ENCODE measurements at places on chromosomes 4 and X.

DNA sequence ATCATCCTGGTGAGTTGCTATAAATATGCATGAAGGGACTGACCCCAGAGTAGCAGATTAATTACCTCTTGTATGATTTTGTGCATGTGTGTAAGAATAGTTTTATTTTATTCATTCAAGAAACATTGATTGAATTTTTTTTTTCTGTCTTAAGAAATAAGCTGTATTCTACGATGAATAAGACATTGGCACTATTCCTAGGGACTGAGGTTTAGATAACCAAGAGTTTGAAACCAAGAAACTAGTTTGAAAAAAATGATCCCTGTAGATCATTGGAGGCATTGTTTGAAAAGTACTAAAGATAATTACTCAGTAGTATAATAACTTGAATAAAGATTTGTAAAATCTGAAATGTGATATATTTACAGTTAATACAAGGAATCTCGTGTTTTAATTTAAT lies 1086.9 kb downstream of the PCDH7 start:
- no peak for DNase-seq

DNA sequence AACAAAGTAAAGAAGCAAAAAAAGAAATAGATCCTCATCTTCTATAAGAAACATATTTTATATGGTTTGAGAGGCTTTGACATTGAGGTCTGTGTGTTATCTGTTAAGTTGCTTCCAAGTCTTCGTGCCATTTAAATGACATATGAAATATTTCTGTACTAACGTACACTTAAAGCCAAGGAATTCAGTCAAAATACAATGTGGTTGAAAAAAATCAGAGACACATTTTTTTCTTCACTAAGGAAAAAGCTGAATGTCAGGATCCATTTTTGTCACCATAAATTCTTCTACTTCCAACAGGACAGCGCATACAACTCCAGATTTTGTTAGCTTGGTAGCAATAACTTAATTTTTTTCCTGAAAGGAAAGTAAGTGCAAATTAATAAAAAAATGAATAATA lies 168.5 kb downstream of the FAT4 start:
- no peak for DNase-seq

- DNase-seq, result no peak
Observed at GRCh38 chr4:159013692-159014091, 89.2 kb upstream of the RAPGEF2 start.

- no peak for DNase-seq
Observed at GRCh38 chr4:176229645-176230044, 34.3 kb upstream of the SPATA4 start.

DNA sequence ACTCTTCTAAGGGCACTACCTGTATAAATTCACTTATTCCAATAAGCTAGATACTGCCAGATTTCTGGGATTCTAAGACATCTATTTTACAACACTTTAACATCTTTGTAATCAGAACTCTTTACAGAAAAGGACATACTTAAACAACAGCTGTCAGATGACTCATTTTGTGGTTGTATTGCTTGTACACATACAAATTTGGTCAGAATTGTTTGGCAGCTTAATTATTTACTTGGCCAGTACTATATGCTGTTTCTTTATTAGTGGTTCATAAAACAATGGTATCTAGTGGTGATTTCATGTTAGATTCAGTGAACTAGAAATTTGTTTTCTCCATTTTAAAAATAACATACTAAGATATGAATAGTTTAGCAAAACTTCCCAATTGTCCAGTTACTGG lies 27.2 kb downstream of the PALLD start:
- DNase-seq, result no peak

DNA sequence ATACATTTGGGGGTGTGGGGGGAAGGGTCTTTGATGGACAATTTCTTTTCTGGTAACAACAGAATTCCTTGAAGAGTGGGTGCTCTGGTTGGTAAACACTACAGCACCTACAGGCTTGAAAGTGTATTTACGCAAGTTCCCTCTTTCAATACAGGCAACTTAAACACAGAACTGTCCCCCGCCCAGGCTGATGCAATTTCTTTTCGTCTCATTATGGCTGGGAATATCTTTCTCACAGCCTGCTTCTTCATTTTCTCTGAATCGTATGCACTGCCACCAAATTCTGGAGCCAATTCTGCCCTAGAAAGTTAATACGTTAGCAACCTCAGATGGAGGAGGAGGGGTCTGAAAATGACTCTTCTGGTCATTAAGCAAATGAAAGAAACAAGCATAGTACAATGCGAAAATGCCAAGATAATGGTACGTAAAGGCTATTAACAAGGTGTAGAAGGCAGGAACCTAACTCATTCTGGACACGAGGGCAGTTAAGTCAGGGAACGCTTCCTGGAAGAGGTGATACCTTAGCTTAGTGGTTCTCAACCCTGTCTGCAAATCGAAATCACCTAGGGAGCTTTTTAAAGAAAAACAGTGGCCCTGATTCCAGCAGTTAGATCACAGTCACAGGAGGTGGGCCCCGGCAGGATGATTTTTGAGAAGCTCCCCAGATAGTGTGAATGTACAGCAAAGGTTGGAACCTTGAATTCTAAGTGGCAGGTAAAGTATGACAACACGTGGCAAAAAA lies 1.0 kb downstream of the AGA start:
- DNase-seq, result no peak

DNA sequence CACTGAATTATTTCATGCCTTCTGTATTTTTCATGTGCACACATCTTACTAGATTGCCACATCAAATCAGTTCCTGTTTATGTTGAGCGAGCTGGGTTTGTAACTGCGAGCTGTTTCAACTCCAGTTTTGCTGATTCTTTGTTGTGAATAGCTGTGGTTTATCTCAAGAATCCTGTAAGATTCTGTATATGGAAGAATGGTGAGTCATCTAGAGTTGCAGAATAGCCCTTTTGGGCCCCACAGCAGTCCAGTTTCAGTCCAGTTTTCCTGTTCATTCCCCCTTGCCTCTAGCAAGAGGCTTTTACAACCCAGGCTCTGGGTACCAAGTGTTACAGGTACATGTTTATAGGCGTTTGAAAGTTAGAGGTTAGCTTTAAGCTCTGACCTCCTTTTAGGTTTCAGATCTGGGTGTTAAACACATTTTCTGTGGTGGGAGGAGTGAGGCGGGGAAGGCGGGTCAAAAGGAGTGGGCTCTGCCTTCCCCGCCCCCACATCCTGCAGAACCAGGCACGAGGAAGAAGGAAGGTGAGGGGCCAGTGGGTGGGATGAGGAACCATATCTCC lies 32.7 kb downstream of the TBC1D14 start:
- DNase-seq, result peak; percentile 41

- DNase-seq, result no peak
Observed at GRCh38 chr4:78642934-78643333, 91.4 kb downstream of the ANXA3 start.

GRCh38 chr4:183905081-183905592 lies at the start of gene STOX2:
Gene STOX2 (plus strand): TSS chr4:183905307. CDS start chr4:183906791, 1,484 bp downstream.
- DNase-seq, result no peak

GRCh38 chrX:19810006-19810774 lies 77.2 kb downstream of the SH3KBP1 start:
- DNase-seq, result no peak

DNA sequence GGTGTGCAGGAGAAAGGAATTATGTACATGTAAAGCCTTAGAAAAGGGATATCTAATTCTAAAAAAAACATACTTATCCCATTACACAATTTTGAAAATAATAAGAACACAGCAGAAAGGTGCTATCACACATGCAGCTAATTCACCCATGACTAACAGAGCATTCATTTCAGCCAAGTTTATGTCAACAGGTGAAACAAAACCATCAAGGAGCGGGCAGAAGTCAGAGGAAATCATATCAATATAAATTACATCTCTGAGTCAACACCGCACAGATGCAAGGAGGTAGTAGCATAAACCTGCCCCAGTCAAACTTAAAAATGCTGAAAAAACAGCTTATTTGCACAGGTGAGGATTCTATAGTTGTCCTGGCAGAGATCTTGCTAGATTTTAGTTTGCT lies 197.9 kb downstream of the PRDM5 start:
- DNase-seq, result no peak

- DNase-seq, result no peak
Observed at GRCh38 chr4:99665983-99666382, 8.4 kb upstream of the C4orf54 start.
